ENCODE measurements at places on chromosomes 7 and 10.

- no peak for DNase-seq
Observed at GRCh38 chr10:105785721-105786120, 1144.6 kb downstream of the SORCS3 start.

DNA sequence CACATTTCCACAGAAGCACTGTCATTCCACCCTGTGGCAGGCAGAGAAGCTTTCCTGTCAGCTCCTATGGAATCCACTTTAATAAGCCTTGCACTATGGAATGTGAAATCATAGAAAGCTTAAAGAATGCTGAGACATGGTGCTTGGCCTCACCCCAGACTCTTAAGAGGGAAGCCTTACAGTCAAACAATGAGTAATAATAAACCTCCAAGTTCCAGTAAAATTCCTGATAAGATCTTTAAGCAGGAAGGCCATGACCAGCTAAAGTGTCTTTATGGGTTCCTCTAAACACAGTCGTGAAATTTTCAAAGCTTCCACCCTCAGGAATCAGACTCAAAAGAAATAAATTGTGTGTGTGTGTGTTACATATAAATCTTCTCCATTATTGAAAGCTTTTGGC lies 11.9 kb upstream of the TEX36 start:
- DNase-seq: peak; percentile 91

DNA sequence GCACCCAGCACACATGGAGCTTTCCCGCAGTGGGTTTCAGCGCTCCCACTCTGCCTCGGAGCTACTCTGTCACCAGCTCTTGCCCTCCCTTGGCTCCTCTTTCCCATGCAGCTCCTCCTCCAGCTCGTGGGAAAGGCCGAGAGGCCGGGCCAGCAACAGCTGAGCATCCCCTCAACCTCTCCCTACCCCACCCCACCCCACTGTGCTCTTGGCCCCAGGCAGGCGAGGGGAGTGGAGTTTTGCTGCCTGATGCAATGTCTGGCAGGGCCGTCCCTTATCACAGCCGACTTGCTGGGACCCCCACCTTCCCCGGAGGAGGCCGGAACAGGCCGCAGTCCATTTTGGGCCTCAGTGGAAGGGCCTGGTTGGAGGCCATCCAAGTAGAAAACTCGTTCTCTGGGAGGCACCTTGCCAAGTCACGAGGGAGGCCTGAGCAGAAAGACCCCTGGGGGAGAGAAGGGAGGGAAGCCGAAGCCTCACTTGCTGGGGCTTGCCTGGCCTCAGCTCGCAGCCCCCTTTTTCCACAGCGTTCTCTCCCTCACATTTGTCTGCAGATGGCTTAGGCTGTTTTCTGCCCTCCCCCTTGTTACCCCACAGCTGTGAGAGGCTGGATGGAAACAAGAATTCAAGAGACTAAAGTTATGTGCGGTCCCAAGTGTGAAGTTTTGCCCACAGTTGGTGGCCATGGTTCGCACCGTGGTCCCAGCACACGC lies 35.3 kb downstream of the CHST3 start:
- peak; percentile 91 for DNase-seq

- no peak for DNase-seq
Observed at GRCh38 chr7:73730485-73730884, 8.1 kb downstream of the ABHD11 start.

GRCh38 chr10:116706281-116706680 lies 36.1 kb downstream of the HSPA12A start:
- DNase-seq: no peak

GRCh38 chr10:93436591-93437085 lies 45.5 kb downstream of the MYOF start:
- peak; percentile 98 for DNase-seq

DNA sequence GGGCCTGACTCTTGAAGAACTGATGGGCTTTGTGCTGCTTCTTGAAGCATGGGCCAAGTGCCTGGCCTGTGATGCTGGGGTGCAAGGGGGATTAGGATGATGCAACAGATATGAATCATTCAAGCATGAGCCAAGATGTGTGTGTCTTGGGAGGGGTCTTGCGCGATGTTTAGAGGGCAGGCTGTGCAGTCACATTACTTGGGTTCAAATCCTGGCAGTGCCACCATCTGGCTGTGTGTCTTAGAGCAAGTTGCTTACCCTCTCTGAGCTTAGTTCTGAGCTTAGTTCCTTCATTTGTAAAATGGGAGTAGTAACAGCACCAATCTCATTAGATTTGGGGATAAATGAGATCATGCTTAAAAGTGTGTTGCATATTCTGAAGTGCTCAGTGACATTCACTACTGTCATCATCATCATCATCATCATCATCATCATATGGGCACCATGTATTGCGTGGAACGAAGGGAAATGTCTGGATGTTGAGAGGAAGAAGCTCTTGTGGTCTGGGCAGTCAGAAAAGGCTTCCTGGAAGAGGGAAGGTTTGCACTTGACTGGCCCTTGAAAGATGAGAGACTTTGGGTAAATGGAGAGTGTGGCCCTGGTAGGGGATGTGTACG lies 9.3 kb downstream of the UNC5B start:
- no peak for DNase-seq

DNA sequence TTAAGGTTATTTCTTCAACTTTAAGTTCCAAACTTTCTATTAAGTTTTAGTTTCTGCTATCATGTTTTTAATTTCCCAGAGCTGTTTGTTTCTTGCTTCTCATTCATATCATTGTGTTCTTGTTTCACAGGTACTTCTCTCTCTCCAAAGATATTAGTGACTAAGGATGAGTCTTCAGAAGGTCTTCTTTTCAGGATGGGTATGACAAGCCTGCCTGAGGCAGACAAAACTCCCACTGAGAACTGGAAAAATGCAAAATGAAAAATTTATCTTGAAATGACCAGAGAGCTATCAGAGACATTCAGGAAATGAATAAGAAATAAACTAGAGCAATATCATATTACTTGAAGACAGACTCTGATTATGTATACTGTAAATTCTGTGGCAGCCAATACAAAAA lies 110.8 kb upstream of the EGFR start:
- no peak for DNase-seq

GRCh38 chr7:133303931-133304330 lies 51.1 kb downstream of the EXOC4 start:
- DNase-seq: peak; percentile 51

- DNase-seq: no peak
Observed at GRCh38 chr10:71531485-71532446, 135.0 kb downstream of the CDH23 start.

GRCh38 chr10:126312167-126312566 lies 76.1 kb downstream of the ADAM12 start:
- no peak for DNase-seq

- peak; percentile 36 for DNase-seq
Observed at GRCh38 chr7:83271212-83272099, 108.8 kb upstream of the PCLO start.

Data from fibroblast of skin of scalp (primary cell).